ENCODE measurements at places on chromosomes 13 and 19.

- peak; percentile 73 for DNase-seq
Observed at GRCh38 chr19:10699650-10700335, 1.4 kb upstream of the QTRT1 start.

- DNase-seq: no peak
Observed at GRCh38 chr13:21079221-21079620, 17.8 kb upstream of the LATS2 start.

- no peak for DNase-seq
Observed at GRCh38 chr13:106568299-106569003, 514 bp upstream of the ARGLU1 start.

DNA sequence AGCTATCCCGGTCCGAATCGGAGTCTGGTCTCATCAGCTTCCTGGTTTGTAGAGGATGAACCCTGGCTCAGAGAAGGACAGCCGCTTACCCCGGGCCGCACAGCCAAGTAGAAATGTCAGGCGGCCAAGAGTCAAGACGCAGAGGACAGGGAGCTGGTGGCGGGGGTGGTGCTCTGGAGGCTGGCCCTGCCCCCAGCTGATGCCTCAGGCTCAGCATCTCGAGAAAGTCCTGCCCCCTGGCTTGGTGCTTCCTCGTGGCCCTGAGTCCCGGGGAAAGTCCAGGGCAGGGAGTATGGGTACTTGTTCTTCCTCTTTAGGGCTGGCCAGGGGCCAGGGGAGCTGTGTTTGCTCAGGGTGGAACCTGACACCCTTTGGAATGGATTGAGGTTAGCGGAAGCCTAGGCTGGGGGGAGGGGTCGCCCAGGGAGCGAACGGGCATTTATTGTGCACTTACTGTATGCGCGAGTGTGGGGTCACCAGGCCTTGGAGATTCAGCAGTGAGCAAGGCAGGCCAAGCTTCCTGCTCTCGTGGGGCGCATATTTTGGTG is 2.2 kb downstream of the TJP3 start:
- peak; percentile 67 for DNase-seq

DNA sequence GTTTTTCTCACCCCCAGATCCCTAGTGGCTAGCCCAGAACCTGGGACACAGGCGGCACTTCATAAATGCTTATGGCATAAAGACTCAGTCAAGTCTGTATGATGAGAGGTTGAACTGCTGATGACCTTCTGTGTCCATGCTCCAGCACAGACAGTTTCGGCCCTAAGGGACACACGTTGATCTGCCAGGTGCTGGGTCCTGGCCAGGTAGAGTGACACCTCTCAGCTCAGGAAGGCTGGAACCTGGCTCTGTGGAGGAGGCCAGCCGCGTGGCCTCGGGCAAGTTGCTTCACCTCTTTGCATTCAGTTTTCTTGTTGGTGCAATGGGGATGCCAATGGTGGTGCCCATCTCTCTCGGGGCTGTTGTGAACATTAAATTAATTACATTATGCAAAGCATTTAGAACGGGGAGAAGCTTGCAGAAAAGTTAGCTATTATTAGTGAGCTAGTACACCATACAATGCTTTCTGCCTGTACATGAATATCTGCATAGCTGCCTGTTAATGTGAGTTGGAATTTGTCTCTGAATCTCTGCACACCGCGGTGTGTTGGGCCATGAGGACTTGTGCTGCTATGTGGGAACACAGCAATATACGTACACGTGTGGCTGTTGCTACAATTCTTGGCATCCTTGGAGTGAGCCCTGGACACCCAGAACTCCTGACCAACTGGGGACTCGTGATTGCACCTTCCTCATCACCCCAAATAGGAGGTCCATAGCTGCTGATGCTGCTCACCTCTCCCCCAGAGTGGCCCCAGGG is 8.4 kb downstream of the GADD45B start:
- DNase-seq: no peak

- DNase-seq: no peak
Observed at GRCh38 chr13:113777311-113778260, 18.6 kb downstream of the TMEM255B start.

GRCh38 chr13:110403315-110403714 is 96.2 kb downstream of the COL4A2 start:
- DNase-seq: peak; percentile 90

DNA sequence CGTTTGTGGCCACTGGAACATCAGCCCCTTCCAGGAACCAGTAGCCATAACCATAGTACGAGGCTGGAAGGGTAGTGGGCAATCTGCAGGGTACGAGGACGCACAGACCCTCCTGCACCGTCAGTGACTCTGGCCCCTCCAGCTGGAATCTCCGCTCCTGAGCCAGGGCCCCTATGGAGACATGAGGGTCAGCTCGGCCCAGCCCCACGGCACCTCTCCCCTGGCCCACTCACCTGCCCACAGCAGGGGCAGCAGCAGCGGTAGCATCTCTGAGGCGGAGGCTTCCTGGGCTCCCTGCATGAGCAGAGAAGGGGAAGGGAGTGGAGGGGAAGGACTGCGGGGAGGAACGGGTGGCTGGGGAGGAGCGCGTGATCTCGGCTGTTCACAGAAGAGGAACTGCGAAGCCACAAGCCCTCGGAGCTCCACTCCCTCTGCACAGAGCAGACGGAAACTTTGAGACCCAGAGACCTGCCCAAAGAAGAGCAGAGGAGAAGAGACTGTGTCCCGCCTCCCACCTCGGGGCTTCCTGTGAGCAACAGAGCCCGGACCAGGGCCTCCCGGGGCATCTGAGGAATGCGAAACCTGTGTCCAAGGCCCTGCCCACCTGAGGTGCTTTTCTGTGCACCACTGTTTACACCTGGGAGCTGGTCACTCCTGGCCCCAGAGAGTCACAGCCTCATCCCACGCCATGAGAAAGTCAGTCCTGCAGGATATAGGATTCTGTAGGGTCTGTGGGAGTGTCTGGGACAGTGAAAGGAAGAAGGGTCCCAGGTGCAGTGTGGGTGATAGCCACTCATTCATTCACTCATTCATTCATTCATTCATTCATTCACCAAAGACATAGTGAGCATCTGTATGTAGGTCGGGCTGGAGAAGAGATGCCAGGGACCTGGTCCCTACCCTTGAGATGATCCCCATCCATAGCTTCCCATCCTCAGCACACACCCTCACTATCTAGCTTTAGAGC is at the start of gene SIGLEC6:
Gene SIGLEC6, minus strand, starts transcription at position 322 of the 967 bp plus-strand sequence. Its CDS starts 22 bp downstream, at position 300.
- DNase-seq: no peak

- DNase-seq: no peak
Observed at GRCh38 chr19:2248136-2249009, 750 bp upstream of the AMH start.

- DNase-seq: peak; percentile 19
Observed at GRCh38 chr19:51480590-51480989, 2.3 kb downstream of the CEACAM18 start.

DNA sequence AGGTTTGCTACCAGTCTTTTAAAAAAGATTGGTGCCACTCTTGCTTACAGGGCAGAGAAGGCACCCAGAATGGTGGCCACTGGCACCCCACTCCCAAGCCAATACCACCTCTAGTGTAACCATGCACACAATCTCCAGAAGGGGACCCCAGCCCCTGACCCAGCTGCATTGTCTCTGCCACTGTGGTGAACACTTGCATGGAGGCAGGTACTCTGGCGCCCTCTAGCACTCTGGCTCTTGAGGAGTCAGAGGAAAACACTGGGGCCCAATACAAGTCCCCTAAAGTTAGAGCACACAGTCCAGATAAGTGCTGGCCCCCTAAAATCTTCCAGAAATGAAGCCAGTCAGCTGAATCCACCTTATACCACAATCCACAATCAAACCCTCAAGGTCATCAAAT is 6.0 kb downstream of the ERVV-1 start:
- DNase-seq: peak; percentile 43

DNA sequence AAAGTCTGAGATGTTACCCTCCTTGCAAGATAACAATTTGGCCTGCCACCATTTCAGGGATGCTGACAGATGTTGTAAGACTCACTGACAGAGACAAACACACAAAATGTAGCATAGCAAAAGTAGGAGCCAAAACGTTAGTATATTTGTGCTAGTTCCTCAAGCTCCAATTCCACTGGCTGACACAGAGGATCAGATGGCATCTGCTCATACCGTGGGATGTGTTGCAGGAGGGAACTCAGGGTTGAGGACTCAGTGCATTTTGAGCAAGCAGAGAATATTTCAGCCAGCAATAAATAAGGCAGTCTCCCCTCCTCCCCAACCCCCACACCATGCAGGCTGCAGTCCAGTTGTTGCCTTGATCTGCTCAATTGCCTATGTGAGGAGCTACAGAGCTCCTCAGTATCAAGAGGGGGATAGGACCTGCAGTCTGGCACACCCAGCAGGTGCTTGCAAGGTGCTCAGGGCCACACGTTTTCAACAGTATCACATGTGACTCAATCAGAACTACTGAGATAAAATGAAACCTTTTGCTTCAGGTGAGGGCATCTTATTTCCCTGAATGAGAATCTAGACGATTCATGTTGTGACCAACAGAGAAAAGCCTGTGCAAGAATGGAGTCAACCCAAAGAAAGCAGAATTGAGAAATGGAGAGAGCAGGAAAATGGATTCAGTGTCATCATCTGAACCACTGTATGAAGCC is 23.6 kb upstream of the LRCH1 start:
- DNase-seq: no peak

- no peak for DNase-seq
Observed at GRCh38 chr19:45156011-45156630, 4.7 kb downstream of the NKPD1 start.

DNA sequence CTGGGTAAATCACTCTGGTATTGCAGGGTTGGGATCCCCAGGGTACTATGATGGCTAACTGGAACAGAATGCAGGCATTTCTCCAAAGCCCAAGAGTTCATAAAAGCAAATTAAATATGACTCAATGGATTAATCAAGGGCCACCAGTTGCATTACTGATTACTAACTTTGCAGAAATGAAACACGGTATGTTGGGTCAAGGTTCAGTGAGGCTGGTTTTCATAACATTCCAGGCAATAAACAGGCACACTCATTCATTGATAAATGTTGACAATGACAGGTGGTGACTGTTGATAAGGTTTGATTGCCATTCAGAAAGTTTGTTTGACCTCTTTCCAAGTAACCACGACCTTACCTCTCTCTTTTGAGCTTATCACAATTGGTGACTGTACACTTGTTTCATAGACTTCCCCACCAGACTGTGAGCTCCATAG is 506 bp upstream of the AP1M1 start:
- peak; percentile 81 for DNase-seq

GRCh38 chr13:23354520-23354919 is 79.0 kb downstream of the SACS start:
- DNase-seq: no peak

GRCh38 chr19:46077815-46078167 is 37.0 kb upstream of the IGFL4 start:
- no peak for DNase-seq

- DNase-seq: no peak
Observed at GRCh38 chr13:67964986-67965385, 734.9 kb upstream of the PCDH9 start.

GRCh38 chr19:4538601-4538954 is 1.3 kb downstream of the LRG1 start:
- no peak for DNase-seq

- DNase-seq: peak; percentile 68
Observed at GRCh38 chr13:113854238-113855011, 9.5 kb downstream of the GAS6 start.

DNA sequence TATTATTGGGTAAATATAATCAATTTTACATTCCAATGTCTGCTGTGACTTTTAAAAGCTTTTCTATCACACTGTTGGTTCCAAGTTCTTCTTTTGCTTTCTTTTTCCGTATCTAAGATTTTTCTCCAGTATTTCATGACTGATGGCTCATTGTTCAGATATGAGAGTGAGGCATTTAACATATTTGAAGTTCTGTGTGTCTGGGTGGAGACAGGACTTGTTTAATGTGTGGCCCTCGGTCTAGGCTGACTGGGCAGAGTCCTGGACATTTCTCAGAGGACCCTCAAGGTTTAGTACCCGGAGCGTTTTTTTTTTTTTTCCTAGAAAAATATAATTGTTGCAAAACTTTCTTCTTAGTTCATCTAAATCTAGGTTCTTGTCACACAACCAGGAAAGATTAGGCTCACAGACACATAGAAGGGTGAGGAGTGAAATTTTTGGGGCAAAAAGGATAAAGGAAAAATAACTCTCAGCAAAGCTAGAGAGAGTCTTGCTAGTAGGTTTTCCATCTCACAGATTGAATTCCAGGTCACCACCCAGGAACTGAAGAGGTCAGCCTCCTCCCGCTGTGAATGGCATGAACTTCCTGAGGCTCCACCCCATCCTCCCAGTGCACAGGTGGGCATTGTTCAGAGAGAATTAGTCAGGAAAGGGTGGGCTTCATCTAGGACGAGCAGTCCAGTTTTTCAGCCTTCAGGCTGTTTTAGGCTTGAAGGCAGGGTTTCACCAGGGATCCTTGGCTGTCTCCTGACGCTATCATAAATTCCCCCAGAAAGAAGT is 1002.4 kb upstream of the PCDH9 start:
- no peak for DNase-seq

DNA sequence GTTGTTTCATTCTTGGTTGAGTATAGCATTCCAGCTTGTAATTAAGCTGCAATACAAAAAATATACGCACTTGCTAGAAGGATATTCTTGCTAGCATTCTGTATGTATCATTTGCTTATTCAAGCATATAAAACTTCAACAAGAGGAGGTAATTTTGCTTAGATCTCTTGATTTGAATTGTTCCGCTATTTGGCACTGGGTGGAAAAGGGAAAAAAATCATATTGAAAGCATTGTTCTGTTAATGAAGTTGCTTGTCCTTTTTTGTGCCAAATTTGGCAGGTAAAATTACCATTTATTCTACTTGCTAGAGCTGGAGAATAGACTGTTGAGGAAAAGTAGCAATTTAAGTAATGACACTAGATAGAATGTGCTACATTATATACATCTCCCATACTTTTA is 190.2 kb downstream of the GGACT start:
- no peak for DNase-seq

DNA sequence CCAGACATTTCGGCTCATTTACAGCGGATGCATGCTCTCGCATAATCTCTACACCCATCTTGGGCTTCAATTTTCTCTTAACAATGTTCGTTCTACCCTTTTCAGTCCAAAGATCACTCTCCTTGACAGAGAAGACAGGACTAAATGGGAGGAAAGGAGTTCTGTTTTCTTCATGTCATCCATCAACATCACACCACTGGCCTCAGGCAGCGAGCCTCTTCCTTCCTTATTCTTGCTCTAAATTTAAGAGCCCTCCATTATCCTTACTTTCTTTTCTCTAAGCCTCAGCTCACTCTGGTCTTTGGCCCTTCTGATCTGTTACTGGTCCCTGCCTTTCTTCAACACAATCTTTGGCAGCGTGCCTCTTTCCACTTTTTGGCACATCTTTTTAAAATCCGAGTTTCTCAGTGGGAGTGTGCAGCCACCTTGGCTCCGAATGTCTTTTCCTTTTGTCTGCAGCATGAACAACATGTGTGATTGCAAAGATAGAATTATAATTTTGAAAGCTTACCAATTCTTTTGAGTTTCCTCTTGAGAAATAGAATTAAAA is 98.7 kb downstream of the FAM216B start:
- DNase-seq: peak; percentile 17

- no peak for DNase-seq
Observed at GRCh38 chr19:30449673-30450072, 77.5 kb downstream of the ZNF536 start.

All from cardiac fibroblast (primary cell).